NCI-H1417 treated with DMSO at 0.1 percent for 48 hours (cell line): ENCODE measurements at places on chromosomes 5 and 9.

- no peak for DNase-seq
Observed at GRCh38 chr5:134738963-134739661, 764 bp downstream of the CAMLG start.

DNA sequence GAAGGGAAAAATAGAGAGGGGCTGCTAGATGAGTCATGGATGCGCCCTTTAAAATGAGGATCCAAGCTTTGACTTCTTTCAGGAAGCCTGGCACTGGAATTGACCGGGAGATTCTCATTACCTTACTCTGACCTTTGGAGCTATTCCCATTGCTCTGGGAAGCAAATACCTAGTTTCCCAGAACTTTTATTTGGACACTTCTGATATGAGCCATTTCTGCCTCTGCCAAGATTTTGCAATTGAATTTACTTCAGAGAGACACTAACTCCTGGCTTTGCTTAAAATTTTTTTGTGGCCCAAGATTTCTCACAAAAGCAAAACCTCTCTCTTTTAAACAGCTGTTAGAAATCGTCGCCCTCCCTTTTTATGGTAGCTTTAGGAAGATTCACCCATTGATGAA lies 15.7 kb upstream of the AGXT2 start:
- no peak for DNase-seq

DNA sequence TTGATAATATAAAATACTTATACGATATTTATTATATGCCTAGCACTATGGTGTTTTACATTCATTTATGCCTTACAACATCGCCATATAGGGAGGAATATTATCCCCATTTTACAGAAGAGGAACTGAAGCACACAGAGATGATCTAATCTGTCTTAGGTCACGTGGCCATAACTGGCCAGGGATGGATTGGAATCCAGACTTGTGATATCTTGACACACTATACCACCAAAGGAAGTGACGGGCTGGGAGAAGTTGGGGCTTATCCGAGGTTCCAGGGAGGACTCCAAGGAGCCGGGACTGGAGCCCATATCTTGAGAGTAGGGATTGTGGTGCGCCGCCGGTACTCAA lies 129.8 kb downstream of the TMEM174 start:
- no peak for DNase-seq

GRCh38 chr5:132500244-132500930 lies 9.8 kb upstream of the IRF1 start:
- DNase-seq: no peak

DNA sequence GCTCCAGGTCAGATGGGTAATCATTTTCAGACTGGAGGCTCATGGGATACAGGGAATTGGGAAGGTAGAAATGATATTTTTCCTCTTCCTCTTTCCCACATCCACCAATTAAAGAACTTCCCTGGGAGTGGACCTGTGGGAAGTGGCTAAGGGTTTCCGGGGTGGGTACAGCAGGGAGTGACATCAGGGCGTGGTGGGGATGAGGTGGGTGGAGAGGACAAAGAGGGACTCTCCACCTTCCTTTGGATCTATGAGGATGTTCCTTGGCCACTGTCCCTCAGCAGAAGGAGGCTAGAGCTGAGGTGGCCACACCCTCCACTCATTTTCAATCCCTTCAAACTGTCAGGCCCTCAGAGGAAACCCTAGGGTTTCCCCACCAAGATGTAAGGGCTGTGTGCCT lies 54.7 kb downstream of the IRF1 start:
- DNase-seq: no peak

DNA sequence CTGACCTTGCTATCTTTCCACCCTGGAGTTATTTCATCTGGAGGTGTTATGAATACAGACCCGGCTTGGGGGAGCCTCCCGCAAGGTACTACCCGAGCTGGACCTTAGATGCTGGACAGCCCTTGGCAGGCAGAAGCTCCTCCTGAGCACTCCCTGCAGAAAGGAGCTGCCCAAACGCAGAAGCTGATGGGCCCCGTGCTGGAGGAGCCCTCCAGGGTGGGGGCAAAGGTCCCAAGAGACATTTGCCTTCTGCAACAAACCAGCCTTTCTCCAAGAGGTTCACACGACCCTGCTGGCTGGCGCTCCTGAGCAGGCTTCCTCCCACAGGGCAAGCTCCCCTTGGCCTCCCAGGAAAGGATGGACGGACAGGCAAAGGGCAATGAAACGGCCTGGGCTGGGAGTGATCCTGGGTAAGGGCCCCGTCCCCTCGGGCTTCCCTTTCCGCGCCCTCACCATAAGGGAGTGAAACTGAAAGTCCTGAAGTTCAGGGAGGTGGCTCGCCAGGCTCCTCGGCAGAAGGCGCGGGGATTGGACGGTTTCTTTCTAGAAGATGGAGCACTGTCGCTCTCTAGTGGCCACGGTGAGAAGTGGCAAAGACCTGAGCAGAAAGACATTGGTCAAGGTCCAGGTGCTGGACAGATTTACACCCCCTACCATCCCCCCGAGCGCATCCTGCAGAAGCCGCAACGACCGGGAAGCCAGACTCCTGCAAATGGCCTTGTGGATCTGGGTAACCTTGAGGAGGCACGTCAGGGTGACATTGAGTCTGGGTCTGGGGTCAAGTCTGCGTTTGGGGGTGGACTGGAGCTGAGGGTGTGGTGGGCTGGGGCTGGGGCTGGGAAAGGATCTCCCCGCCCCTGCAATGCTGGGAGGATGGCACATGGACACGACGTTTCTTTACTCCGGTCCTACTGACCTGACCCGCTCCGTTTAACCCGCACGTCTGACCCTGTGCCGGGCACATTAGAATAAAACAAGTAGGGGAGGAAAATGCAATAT lies 56.4 kb downstream of the NEURL1B start:
- peak; percentile 12 for DNase-seq

DNA sequence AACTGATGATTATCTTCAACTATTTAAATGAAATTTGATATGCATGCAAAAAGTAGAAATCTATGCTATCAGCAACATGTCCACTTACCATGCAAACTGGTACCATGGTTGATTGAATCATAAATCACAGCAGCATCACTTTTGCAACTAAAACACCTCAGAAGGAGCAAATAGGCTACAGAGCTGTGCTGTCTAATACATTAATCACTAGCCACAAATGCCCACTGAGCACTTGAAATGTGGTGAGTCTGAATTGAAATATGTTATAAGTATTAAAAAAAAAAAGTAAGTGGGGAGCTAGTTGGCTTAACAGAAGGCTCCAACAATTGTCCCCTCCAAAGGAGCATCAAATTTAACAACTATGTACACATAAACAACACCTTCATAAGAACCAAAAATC lies 112.5 kb downstream of the FAM114A2 start:
- DNase-seq: no peak

DNA sequence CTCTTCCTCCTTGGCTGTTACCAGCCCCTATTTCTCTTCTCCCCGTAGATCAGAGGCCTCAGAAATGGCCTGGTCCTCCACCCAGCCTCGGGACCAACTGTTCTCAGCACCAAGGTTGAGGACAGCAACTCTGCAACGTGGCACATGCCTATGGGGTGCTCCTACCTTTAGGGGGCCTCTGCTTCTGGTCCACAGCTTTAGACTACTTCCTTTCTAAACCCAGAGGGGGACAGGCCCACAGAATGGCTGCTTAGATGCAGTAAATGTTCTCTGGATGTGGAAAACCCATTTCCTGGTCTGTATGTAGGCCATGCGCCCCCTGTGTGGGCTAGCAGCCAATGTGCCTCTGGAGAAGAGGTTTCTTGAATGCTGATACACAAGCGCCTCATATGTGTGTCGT lies 68.4 kb downstream of the NRG2 start:
- DNase-seq: no peak

- no peak for DNase-seq
Observed at GRCh38 chr5:105739732-105740131, 1931.0 kb downstream of the EFNA5 start.

DNA sequence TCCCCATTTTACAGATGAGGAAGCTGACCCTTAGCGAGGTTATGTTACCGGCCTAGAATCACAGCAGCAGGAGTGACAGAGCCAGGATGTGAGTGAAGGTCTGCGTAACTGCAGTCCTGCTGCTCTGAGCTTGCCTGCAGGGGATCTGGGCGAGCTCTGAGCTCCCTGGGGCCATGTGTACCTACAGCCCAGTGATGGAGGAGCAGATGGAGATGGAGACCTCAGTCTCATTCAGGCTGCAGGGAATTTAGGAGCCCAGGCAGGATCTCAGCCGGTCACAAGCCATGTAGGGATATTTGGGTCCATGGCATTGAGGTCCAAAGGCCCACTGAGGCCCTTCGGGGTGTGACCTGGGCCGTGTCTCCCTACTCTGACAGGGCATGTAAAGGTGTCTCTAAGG lies 170.6 kb downstream of the CACNA1B start:
- DNase-seq: no peak

- DNase-seq: no peak
Observed at GRCh38 chr9:129454467-129455067, 166.3 kb downstream of the C9orf50 start.

GRCh38 chr9:99998266-99998665 lies 91.8 kb downstream of the STX17 start:
- DNase-seq: no peak

DNA sequence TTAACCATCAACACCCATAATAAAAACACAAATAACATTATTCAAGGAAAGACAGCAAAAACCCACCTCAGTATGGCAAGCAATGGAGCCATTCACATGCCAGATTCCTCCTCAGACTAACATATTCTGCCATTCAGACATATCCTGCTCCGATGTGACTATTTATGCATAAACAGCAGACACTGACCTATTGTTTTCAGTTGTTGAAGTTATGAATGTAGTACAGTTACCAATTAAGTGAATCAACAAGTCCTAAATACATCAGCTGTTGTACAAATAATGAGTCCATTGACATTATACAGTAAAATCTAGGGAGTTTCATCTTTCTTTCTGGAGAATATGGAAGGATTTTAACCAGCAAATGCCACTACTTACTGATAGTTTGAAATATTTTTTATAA lies 131.7 kb downstream of the DENND1A start:
- no peak for DNase-seq

DNA sequence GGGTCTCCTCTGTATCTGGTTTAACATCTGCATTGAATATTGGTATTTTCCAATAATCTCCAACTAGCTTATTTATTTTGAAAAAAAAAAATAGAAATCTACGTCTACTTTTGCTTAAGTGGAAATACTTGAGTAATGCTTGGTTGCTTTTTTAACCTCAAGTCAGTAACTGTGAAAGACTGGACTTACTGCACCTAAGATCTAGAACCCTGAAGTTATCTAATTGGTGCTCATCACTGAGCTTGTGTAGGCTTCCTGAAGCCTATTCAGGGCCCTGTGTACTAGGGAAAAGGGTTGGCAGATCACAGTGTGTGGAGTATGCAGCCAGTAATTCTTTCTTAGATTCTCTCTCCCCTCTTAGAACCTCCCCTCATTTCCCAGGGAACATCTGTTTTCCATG lies 16.2 kb downstream of the SLC1A1 start:
- DNase-seq: no peak

GRCh38 chr5:39928709-39929108 lies 503.9 kb upstream of the DAB2 start:
- no peak for DNase-seq

GRCh38 chr5:13957032-13957645 lies 12.7 kb upstream of the DNAH5 start:
- peak; percentile 46 for DNase-seq

- DNase-seq: no peak
Observed at GRCh38 chr5:73694089-73694488, 68.1 kb downstream of the ARHGEF28 start.

GRCh38 chr9:81690251-81690851 lies 1.0 kb upstream of the TLE1 start:
- DNase-seq: no peak

GRCh38 chr9:106864373-106865143 lies 1.6 kb downstream of the ZNF462 start:
- no peak for DNase-seq

DNA sequence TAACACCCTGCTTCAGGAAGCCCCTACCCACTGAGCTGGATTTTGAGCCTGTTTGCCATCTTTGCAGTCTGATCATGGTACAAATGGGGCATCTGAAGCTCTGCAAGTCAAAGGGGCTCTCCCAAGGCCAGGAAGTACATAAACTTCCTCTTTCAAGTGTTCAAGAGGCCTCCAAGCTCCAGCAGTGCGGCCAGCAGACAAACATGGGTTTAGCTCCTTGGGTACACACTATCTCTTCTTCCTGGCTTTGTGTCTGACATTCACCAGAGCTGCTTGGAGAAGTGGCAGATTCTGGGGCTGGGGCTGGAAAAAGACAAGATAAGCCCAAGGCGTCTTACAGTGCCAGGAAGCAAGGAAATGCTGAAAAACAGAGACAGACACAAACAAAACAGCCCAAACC lies 34.1 kb downstream of the LAMC3 start:
- DNase-seq: no peak

- DNase-seq: no peak
Observed at GRCh38 chr5:173686950-173687349, 70.5 kb upstream of the BOD1 start.

DNA sequence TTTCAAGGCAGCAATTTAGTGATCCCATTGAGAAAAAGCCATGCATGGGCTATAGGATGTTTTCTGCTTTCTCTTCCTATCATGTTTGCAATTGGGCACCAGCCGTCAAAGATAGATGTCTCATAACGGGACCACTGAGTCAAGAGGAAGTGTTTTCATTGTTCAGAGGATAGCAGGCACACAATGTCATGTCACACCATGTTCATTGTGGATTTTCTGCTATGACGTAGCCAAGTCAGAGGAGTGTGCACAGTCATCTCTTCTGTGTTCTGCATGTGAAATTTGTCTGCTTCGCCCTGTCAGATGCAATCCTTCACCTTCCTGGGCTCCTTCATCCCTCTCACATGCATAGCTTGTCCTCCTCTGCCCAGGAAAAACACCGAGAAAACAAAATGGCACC lies 106.0 kb downstream of the CD180 start:
- no peak for DNase-seq

GRCh38 chr5:53311681-53312080 lies 168.7 kb upstream of the FST start:
- DNase-seq: no peak

DNA sequence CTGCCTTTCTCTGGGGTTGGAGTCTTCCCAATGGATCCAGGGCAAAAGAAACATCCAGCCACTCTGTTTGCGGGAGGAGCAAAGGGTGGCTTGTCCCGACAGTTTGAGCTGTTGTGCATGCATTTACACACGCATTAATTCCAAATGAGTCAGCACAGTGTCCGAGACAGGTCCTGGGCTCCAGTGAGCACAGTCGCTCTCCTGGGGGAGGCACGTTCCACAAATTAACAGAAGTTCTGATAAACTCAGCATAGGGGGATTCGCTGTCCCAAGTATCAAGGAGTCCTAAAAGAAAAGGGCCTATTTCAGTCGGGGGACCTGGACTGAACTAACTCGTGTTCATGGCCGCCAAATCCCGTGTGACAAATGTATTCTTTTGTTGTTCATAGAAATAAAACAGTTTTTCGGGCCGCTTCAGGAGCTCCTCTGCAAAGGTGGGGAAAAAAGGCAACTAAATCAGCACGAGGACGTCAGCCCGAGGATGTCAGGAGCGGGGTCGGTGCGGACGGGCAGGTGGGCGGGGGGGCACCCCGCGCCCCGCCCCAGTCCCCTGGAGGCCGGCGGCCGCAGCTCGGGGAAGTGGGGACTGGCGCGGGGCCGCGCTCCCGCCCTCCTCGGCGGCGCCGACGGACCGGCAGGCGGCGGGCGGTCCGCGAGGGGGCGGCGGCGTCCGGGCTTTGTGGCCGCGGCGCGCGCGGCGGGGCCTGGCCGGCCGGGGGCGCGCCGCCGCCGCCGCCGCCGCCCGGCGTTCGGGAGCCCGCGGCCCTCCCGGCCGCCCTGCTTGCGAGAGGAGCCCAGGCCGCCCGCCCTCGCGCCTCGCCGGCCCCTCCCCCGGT lies at the start of gene MSANTD3:
MSANTD3 (plus strand) TSS at position 614 of the 836 bp plus-strand sequence. CDS start 14,796 bp downstream, outside the sequence.
- no peak for DNase-seq

GRCh38 chr5:169880785-169881184 lies 99.5 kb downstream of the INSYN2B start:
- DNase-seq: no peak
